Stimulated activated CD4-positive, alpha-beta T cell treated with anti-CD3 and anti-CD28 coated beads, Interleukin-12 subunit alpha, Interleukin-12 subunit beta, amount 100 ng/mL, for 48 hours (primary cell): ENCODE measurements at places on chromosomes 12 and 14.

GRCh38 chr12:30696103-30696408, 387 bp upstream of the IPO8 start:
- no peak for DNase-seq

DNA sequence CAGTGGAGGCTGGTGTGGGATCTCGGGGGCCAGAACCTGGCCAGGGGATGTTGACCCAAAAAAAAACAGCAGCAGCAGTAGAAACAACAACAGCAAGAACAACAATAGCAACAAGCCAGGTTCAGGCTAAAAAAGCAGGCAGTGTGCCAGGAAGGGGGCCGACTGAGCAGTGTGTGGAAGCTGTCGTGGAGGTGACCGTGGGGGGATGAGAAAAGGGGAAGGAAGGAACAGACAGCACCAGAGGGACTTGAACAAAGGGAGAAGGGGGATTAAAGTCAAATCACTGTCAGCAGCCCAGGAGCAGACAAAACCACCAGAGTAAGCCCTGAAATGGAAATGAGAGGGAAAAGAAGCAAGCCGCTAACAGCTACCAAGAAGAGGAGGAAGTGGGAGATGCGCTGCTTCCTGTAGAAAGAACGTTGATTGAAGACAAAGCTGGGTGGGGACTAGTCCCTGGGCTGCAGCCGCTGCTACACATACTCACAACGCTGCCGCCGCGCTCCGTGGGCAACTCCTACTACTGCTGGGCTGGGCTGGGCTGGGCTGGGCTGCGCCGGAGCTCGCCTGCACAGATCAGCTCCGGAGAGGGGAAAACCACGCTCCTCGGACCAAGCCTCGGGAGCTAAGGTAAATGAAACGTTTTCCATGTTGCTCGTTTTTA, at the start of gene GNG2:
TSS of gene GNG2 (plus strand) at position 449 of the 661 bp plus-strand sequence. CDS start 90,067 bp downstream, outside the sequence.
- DNase-seq = peak; percentile 69

GRCh38 chr12:44465139-44465538, 411.0 kb downstream of the NELL2 start:
- no peak for DNase-seq

DNA sequence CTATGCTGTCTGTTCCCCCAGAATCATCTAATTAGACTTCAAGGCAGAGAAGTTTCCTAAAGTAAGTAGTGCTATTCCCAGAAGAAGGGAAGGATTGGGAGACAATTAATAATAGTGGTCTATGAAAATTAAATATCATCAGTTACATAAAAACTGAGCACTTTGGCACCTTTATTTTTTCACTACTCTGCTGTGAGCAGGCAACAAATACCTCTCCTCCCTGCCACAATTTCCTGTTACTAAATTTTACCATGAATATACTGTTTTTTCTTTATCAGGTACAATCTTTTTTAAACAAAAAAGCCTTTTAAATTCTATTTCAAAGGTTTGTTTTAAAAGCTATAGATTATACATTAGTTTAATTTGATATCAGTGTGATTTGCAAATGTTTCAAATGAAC, 29.4 kb upstream of the KRAS start:
- DNase-seq = no peak

DNA sequence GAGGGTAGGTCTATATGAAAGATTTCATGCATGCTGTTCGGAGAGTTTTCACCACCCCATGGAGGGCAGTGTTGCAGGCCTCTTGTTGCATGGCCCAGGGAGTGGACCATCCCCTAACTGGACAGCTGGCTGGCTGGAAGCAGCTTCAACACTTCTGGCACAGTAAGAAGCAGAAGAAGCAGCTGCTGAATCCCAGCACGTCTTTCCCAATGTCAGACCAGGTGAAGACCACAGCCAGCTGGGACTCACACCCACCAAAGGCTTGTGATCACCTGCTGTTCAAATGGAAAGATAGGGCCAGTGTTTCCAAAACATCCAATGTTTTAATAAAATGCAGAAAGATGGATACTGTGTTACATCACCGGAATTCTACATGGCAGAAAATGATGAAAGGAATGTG, 1423.6 kb downstream of the AACS start:
- no peak for DNase-seq

GRCh38 chr12:40382217-40382616, 157.4 kb downstream of the LRRK2 start:
- no peak for DNase-seq

- no peak for DNase-seq
Measured at GRCh38 chr12:122048151-122048550, 26.5 kb downstream of the BCL7A start.
